ENCODE measurements at places on chromosomes 4 and X.

- no peak for DNase-seq
These were observed 13.4 kb downstream of the ARHGEF6 start for GRCh38 chrX:136767104-136767941.

DNA sequence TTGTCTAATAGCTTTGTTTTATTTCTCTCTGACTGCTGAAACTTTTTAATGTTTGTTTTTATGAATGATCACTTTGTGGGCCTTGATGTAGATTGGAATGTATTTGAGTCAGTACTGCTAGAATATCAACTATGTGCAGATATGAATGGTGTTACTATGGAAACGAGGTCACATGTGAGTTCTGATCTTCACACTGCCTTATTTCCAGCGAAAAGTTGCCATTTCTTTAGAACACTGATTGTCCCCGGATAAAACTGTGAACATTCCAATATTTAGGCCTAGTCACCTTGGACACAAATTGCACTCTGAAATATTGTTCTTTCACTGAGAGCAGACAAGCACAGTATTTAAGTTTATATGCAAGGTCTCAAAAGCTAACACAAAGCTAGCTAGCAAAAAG is 27.2 kb upstream of the MAGED1 start:
- DNase-seq, result no peak

- no peak for DNase-seq
These were observed 1.1 kb upstream of the HELT start for GRCh38 chr4:185016946-185017758.

DNA sequence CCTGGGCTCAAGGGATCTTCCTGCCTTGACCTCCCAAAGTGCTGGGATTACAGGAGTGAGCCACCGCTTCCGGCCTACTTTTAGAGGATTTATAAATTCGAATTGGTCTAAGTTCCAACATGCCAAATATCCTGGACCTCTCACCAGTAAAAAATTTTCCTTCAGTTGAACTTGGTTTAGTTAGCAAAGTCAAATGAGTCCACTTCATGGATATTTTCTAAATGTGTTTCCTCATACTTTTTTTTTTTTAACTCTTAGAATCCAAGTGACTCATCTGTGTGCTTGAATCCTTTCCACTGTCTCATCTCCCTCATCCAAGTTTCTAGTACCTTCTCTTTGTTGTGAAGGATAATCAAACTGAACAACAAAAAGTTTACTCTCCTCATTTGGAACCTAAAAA is 49.7 kb downstream of the RBM47 start:
- DNase-seq, result no peak

DNA sequence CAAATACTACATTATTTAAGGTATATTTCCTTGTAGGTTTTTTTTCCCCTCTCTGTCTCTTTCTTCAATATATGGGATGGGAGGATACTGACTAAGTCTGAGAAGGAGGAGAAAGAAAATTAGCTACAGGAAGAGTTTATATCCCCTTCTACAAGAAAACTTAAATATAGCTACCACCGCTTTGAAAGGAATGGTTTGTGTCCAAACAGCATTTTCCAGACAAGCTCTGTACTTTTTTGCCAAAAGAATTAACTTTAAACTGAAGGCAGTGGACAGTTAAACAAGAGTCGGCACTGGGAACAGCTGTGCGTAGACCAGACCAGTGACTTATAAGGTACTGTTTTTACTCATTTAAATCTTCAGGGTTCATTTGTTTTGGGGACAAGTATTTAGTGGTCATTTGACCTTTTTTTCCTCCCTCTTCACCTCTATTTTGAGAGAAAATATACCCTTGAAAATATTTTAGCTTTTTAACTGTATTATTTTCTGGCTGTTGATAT is 303.7 kb downstream of the ARHGAP24 start:
- no peak for DNase-seq

- no peak for DNase-seq
These were observed 100.1 kb downstream of the REPS2 start for GRCh38 chrX:17046478-17047097.

GRCh38 chr4:10554121-10554520 is 96.9 kb upstream of the ZNF518B start:
- no peak for DNase-seq

GRCh38 chr4:101321481-101322042 is 25.8 kb downstream of the PPP3CA start:
- no peak for DNase-seq

DNA sequence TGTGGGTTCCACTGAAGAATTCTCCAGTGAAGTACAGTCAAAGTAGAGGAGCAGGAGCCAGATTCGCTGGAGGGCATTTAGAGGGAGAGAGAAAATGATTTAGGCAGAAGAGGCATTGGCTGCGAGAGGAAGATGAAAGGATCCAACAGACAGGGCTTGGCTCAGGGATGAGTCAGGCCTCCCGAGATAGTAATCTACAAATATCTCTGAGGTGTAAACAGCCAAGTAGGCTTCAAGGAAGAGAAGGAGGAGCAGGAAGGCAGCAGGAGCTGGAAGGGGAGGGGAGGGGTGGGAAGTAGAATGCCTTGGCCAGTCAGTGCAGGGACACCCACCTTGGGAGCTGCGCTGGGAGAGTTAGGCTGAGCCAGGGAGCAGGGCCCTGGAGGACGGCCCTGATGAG is 55.5 kb downstream of the PJA1 start:
- DNase-seq, result peak; percentile 29
